Activated T-helper 9 cell treated with anti-CD3 and anti-CD28 coated beads, Interleukin-2, amount 50 U/mL, for 16 hours (primary cell): ENCODE measurements at places on chromosomes 12 and 14.

DNA sequence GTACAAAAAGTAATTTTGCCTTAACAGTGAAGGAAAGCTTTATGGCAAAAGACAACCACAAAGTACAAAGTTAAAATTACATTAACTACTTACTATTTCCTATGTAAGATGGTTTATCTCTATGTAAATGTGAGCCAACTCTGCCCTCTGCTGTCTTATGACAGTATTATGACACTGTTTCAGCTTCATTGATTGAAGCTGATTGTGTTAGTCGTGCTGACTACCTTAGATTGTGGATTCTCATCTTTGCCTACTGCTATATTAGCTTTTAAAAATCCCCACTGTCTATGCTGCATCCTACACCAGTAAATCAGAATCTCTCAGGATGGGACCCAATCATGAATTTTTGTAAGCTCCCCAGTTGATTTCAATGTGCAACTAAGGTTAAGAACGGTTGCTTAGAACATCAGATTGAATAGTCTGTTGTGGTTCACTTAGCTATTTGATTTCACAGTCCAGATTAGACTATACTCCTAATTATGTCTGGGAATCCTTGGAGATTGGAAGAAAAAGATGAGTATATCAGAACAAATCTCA lies 12.2 kb upstream of the SPTB start:
- no peak for DNase-seq

DNA sequence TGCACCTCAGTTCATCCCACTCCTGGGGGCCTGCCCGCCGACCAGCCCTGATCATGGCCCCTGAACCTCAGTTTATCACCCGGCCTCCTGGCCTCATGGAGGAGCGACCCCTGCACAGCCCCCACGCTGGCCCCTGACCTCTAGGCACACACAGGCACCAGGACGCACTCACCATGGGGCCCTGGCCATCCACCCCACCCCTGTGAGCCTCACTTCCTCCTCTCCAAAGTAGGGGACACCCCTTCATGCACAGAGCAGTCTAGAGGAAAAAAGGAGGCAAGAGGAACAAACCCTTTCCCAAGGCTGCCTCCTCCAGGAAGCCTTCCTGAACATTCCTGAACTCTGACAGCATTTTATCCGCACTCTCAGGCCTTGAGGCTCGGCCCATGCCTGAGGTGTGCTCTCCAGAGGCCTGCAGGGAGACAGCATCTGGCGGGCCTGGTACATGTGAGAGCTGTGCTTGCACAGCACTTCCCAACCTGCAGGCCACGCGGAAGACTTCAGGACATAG lies 39.4 kb downstream of the CCNK start:
- no peak for DNase-seq

GRCh38 chr14:74834692-74835392 lies 41.1 kb downstream of the PROX2 start:
- no peak for DNase-seq

- DNase-seq, result no peak
These were observed 84.0 kb downstream of the PRMT8 start for GRCh38 chr12:3574986-3575385.

- no peak for DNase-seq
These were observed 37.0 kb downstream of the SYNE3 start for GRCh38 chr14:95479494-95479893.

GRCh38 chr12:123436017-123436964 lies at the start of gene RILPL2:
Gene RILPL2, minus strand, starts transcription at chr12:123436684. Its CDS starts 264 bp downstream, at chr12:123436420.
- DNase-seq, result peak; percentile 89

- DNase-seq, result peak; percentile 68
These were observed 44.4 kb upstream of the PNMA1 start for GRCh38 chr14:73758392-73759182.

DNA sequence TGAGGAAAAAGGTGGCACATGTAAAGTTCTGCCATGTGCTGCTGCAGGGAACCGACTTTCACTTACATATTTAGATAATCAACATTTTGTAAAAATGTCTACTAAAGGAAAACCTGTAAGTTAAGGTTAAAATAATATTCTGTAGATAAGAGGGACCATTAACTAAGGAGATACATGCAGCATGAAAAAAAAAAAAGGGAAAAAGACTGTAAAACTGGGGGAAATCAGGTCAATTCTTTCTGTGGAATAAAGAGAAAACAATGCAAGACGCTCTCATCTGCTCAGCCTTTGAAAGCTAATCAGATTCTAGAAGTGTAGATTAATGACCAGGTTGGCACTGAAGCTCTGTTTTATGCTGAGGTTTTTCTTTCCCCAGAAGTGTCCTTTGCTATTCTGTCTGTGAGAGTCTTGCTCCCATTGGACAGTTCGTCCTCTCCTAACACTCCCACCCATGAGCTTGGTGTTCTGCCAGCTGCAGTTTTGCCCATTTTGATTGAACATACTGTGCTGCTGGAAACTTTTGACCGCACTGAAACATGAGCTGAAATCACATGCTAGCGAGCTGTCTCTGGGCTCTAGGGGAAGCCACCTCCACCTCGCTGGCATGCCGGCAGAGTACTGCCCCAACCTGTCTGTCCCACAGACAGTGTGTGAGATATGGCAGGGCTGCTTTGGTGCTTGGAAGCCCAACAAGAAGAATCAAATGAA lies 39.7 kb downstream of the PPTC7 start:
- no peak for DNase-seq

GRCh38 chr12:90078344-90078743 lies 369.7 kb upstream of the ATP2B1 start:
- no peak for DNase-seq

DNA sequence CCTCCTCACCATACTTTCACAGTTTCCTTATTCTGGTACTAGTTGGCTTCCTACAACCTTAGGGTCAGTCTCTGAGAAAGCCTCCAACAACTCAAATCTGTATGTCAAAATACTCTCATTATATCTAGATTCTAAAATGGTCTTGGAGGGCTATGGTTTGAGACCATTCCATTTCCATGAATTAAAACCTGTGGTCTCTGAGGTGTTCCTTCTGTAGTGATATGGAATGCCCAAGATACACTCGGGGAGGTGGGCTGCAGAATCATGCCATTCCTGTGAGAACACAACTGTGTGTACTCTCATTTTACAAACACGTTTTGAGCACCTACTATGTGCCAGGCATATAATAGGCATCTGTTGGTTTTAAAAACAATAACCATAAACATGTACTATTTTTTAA lies 74.0 kb downstream of the FERMT2 start:
- no peak for DNase-seq

GRCh38 chr14:62706217-62706616 lies 339.0 kb downstream of the KCNH5 start:
- no peak for DNase-seq
